ENCODE measurements at places on chromosomes 11 and 22.

DNA sequence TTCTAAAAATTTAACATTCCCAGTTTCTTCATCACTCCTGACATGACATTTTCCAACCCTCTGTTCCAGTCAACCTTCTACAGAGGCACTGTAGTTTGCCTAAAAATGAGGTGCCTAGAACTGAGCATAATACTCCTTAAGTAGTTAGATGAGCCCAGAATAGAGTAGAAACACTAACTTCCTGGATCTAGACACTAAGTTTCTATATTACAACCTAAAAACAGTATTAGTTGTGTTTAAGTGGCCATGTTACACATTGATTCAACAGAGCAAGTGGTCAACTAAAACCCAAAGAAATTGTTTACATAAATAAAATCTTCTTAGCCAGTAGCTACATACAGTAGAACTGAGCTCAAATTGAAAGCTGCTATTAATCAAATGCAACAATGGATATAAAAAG lies 1.3 kb downstream of the HPS5 start:
- DNase-seq, result no peak

GRCh38 chr11:69686856-69687255 lies 11.7 kb upstream of the LTO1 start:
- DNase-seq, result no peak

GRCh38 chr22:27139935-27140511 lies 482.6 kb downstream of the MIAT start:
- DNase-seq, result peak; percentile 28

GRCh38 chr11:79363256-79363655 lies 77.6 kb downstream of the TENM4 start:
- DNase-seq, result no peak

All from ELF-1 (cell line).